ENCODE measurements at places on chromosomes 1 and 21. TPM values are rescaled to one million over a fixed set of nuclear protein-coding genes. Genes with fewer than 3 reads are reported as not detected.

GRCh38 chr1:67570486-67571143 lies 114.4 kb upstream of the GADD45A start:
- DNase-seq = peak; percentile 98

- DNase-seq = no peak
Measured at GRCh38 chr1:50139339-50140181, 30.8 kb downstream of the ELAVL4 start.

DNA sequence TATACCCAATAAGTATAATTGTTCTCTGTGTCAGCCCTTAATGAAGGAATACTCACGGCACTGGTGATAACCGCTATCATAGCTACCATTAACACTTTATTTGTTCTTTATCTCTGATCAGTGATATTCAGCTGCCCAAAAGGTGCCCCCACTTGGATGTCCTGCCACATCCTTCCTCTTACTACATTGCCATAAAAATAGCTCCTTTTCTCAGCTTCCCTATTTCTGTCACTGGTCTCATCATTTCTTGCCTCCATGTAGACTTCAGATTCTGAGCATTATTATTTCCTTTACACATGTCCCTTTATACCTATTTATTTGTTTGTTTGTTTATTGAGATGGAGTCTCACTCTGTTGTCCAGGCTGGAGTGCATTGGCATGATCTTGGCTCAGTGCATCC lies 2.7 kb upstream of the RAB29 start:
- no peak for DNase-seq

GRCh38 chr1:200437556-200438203 lies 27.8 kb upstream of the ZNF281 start:
- peak; percentile 7 for DNase-seq

DNA sequence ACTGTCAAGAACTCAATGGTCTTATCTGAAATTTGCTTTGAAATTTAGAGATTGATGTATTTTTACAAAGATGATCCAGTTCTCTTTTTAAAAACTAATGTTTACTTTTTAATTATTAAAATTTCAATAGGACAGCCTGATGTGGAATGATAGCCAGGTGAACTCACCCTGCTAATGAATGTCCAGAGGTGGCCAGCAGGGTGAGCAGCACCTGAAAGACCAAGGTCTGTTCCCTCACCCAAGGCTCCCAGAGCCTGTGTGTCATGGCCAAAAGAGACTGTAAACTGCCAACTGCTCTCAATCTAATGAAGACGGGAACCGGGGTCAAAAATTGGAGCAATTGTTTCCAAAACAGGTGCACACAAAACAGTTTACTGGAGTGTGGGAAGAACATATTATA lies 340.4 kb downstream of the DISC1 start:
- DNase-seq = no peak

DNA sequence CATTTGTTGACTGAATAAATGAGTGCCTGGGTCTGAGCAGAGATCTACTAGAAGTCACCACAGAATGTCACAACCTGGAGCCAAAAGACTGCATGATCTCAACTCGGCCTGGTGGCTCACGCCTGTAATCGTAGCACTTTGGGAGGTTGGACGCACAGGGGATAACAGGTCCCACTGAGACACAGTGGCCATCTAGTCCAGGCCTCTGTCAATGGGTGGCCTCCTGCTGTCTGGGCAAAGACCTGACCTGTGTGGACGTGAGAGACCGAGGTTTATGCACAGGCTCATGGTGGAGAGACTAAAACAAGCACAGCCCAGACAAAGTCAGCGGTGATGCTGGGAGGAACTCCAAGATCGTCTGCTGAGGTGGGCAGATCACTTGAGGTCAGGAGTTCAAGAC lies 103.0 kb upstream of the BACE2 start:
- DNase-seq = no peak

DNA sequence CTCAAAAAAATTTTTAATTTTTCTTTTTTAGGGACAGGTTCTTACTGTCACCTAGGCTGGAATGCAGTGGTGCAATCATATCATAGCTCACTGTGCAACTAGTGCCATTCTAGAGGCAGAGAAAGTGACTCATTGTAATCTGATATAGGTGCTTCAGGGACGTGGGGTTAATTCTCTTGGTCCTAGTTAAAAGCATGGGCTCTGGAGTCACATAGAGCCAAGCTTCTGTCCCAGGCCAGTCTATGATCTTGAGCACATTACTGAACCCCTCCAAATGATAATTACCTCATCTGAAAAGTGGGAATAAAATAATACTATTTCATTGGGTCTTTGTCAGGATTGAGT lies 1.1 kb upstream of the ADIPOR1 start:
- peak; percentile 40 for DNase-seq

DNA sequence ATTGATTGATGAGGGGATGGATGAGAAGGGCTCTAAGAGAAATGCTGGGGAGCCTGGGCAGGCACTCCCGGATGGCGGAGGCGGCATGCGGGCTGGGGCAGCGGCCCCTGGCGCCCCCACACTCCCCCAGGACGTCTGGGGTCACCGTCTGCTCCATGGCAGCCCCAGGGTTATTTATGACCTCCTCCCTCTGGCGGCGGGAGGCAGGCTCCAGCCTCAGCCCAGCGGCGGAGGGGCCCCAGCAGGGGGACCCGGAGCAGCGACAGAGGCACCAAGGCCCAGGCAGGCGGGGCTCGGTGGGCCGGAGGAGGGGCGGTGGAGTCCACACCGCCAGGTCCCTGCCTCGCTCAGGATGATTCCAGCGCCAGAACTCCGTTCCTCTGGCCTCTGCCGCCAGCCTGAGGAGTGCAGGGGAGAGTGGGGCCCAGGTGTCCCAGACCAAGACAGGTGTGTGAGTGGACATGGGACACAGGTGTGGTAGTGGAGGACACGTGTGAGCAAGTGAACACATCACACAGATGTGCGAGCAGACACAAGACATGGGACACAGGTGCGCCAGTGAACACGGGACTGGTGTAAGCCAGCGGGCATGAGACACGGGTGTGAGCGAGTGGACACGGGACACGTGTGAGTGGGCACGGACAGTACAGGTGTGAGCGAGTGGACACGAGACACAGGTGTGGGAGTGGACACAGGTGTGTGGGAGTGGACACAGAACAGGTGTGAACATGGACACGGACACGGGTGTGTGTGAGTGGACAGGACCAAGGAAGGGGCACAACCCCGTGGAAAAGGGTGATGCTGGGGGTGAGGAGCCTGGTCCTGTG lies 2.5 kb upstream of the SAMD11 start:
- DNase-seq = no peak

- DNase-seq = no peak
Measured at GRCh38 chr21:39346206-39346605, 2.7 kb downstream of the HMGN1 start.

GRCh38 chr1:39398278-39399021 lies 93.0 kb upstream of the BMP8A start:
- DNase-seq = peak; percentile 99

DNA sequence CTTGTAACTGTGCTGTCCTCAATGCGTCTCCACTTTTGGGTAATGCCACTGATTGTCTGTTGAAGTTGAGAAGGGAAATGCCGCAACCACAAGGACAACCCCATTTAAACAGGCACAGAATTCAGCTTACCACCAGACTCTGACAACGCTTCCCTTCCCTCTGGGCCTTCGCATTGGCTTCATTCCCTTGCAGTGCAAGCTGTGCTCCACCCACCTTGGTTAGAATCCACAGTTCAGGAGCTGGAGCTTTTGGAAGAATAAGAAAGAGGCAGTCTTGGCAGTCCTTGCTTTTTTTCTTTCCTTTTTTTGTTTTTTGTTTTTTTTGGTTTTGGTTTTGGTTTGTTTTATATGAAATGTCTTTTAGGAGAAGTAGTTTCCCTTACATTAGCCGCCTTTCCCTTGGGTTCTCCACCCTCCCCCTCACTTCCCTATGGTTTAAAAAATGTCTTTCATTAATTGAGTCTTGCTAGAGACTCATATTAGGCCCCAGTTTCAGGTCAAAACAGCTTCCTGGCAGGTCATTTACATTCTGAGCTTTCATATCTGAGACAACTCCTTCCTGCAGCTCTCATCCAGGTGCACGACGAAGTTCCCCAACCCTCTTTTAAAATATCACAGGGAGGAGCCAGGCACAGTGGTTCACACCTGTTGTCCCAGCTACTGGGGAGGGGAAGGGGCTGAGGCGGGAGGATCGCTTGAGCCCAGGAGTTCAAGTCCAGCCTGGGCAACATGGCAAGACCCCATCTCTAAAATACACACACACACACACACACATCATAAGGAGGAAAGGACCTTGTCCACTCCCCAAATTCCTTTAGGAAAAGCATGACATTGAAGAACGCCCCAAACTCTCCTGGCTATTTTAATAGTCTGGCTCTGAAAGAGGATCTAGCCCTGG lies 20.7 kb upstream of the LAX1 start:
- DNase-seq = no peak

DNA sequence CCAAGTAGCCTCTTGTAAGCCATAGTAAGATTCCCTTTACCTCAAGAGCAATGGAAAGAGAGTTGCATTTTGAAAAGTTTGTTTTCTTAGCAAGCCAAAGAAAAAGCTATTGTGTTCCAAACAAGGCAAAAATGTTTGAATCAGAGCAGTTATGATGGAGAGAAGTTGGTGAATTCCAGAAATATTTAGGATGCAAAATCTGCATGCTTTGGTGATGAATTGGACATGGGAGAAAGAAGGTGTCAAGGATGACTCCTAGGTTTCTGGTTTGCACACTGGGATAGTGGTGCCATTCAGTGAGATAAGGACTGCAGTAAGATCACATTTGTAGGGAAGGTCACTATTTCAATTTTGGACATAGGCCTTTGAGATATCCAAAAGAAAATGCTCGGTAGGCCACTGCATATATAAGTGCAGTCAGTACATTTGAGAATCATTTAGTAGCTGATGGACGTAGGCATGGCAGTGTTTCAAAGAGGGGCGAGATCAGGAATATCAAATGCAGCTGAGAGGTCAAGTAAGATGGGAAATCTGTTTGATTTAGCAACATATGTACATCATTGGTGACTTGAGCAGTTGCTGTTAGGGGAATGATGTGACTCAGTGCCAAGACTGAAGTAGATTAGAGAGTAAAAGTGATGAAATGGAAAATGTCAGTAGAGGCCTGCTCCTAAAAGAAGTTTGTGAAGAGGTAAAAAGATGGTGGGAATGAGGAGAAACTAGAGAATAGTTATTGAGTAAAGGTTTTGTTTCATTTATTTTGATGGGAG lies 33.9 kb upstream of the GPR25 start:
- DNase-seq = peak; percentile 61

GRCh38 chr1:102100666-102101065 lies 103.9 kb upstream of the OLFM3 start:
- DNase-seq = no peak

GRCh38 chr1:31244326-31244725 lies 4.6 kb upstream of the NKAIN1 start:
- no peak for DNase-seq

DNA sequence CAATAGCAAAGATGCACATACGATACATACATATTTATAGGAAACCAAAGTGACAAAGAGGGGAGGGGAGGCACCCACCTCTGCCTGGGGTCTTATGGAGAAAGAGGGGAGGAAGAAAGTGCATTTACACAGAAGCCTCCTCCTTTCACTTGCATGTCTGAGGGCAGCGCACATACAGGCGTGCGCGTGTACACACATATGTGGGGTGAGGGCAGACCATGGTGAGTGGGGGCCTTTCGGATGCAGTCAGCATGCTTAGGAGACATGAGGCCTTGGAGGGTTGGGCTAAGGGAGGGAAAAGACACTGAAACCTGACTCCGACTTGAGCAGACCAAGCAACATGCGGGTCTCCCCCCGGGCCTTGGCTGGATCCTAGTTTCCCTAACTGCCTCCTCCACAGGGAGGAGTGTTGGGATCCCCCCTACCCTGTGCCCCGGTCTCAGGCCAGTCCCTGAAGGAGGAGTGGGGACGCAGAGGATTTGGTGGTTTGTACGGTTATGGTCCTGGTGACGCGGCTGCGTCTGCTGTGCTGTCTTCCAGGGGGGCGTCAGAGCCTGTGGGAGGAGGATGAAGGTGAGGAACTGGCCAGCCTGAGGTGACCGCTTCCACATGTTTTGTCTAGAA lies 15.2 kb downstream of the LRRC71 start:
- DNase-seq = no peak

- no peak for DNase-seq
Measured at GRCh38 chr1:3911981-3912808, 12.1 kb upstream of the C1orf174 start.

DNA sequence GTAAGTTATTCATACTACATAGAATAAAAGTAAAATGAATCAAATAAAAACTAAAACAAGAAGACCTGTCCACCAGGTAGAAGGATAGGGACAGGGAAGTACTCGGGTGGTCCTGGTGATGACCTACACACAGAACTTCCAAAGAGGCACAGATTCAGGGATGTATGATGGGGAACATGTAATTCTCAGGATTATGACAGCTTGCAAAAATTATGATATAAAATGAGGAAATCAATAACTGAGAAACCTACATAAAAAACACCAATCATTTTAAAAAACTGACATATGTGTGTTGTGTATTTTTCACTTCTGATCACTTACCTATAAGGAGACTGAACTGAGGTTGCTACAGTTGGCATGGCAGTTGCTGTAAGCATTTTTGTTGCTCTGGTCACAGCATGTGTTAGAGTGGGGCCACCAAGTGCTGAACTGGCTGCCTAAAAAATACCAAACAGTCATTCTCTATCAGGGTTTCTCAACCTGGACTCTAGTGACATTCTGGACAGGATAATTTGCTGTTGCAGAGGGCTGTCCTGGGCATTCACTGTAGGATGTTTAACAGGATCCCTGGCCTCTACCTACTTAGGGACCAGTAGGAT lies 73.8 kb downstream of the USP24 start:
- no peak for DNase-seq

GRCh38 chr1:17810668-17811067 lies 55.5 kb downstream of the ACTL8 start:
- DNase-seq = no peak

DNA sequence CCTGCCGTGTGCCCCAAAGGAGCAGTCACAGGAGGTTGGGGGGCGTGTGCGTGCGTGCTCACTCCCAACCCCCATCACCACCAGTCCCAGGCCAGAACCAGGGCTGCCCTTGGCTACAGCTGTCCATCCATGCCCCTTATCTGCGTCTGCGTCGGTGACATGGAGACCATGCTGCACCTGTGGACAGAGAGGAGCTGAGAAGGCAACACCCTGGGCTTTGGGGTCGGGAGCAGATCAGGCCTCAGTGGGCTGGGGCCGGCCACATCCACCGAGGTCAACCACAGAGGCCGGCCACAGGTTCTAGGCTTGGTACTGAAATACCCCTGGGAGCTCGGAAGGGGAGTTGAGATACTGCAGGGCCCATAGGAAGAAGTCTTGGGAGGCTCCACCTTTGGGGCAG lies 23.5 kb downstream of the COL6A1 start:
- DNase-seq = no peak

The CRNN gene
- not detected for total RNA-seq

The NUDT4B gene
- 14.0 TPM for total RNA-seq

The LRRN2 gene
- total RNA-seq = 2.4 TPM

The OR2T35 gene
- total RNA-seq = not detected

The ATP6V1G3 gene
- total RNA-seq = 12.7 TPM

The ESRRG gene
- total RNA-seq = 0.02 TPM

The FOXD2 gene
- total RNA-seq = 0.07 TPM

The RAB42 gene
- not detected for total RNA-seq

The F11R gene
- 7.3 TPM for total RNA-seq

Measured in A172 (cell line).